Frontal cortex (tissue), 4 donors: ENCODE measurements at places on chromosomes 12 and 14.
A peak's percentile ranks its signal among the peaks of the same experiment; 100 is the strongest.

DNA sequence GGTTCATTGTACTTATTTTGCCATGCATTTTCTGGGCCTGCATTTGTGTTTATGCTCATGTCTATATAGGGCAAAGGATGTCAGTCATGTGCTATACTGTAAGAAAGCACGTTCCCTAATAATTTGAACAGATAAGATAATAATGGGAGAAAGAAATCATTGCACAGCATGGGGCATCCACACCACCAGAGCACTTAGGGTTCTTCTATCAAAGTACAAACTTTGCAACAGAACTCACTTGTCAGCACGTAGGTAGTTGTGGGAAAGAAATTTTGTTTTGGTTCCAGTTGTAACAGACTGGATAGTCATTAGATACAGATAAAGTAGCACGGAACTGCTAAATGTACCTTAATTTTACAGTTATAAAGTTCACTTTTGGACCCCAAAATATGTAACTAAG is 10.1 kb downstream of the PPP1CC start:
- DNase-seq, result no peak

DNA sequence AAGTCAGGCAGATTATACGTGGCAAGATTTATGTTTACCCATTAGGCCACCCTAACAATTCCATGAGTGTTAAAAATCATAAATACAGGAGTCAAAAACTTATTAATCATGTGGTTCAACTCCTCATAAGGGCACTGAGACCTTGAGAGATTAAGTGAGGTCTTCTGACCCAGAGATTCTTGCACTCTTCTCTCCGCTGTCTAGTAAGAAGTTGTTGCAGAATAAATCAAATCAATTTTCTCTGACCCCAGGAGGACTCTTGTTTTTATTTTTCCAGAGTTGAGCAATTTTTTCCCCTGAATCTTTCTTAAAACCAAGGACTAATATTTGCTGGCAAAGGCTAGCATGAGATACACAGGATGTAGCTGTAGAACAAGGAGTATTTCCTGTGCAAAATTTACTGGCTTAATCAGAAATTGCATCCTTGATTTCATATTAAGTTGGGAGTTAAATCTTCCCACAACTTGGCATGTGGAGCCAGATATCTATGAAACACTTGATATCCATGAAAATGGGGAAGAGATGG is 90.9 kb upstream of the PTHLH start:
- no peak for DNase-seq

- DNase-seq, result no peak
Observed at GRCh38 chr14:77098529-77099353, 683 bp downstream of the CIPC start.

DNA sequence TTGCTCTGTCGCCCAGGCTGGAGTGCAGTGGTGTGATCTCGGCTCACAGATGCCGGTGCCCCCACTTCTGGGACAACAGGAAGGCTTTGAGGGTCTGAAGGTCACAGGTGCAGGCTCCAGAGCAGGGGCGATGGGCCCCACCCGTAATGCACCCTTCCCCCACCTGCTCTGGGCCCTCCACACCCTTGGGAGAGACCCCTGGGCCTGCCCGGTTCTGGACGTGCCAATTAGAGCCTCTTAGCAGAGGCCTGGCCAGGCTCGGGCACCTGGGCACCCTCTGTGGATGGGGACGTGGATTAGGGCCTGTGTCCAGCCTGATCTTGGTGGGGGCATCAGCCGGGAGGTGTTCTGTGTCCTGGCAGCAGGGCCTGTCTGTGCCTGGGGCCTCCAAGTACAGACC is 62.2 kb downstream of the KIF26A start:
- no peak for DNase-seq

GRCh38 chr12:131800594-131801135 is 27.5 kb upstream of the MMP17 start:
- no peak for DNase-seq

GRCh38 chr12:15575671-15576541 is 213.3 kb downstream of the EPS8 start:
- no peak for DNase-seq

DNA sequence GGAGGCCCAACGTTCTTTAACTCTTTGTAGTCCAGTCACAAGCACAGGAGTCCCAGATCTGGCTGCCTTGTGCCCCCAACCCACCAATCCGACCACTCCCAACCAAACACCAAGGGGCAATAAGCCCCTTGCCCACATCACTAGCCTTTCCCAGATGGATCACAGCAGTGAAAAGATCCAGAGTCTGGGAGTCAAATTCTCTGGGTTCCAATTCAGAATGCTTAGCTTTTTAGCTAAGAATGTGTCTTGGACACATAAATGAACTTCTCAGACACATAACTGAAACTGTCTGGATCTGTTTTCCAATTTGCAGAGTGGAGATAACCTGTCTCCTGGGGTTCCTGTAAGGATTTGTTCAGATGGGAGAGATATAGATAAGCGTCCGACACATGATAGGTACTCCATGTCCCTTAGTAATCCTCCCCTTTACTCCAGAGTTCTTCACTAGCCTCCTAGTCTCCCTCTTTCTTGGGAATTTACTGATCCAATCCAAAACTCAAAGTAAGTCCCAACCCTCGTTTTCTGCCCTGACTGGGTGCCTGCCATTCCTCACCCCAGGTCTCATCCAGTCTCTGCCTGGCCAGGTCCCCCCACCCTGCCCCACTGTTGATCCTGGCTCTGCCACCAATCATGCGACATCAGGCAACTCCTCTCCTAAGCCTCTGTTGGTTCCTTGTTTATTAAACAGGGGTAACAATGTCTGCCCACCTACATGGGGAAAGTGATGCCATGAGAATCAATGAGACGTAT is 439 bp upstream of the TNFRSF1A start:
- no peak for DNase-seq

DNA sequence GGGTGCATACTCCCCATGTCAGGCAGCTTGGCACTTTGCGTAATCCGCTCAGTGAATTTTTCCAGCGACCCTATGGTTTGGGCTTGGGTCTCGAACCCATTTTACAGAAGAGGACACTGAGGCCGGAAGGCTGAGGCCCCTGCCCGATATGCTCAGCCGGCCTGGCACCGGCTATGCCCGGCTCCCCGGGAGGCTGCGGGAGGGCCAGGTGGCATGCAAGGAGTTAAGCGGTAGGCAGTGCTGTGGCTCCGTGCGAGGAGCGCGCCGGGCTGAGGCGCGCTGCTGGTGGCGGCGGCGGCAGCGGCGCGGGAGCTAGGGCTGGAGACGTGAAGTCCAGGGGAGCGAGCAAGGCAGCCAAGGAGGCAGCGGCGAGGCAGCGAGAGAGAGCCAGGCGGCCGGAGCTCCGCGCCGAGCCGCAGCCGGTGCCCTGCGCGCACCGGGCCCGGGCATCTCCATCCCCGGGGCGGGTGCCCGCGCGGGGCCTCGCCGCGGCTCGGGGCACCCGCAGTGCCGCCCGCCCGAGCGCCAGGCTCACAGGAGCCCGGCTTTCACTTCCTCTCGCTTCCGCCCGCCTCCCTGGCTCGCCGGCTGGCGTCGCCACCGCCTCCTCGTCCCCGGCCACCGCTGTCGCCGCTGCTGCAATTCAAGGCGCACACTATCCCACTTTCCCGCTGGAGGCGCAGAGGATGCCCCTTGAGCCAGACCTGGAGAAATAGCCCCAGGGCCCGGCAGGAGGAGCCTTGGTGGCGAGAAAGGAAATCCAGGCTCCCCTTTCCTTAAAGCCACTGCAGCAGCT is at the start of gene WSCD2:
Gene WSCD2 (plus strand): TSS at position 272 of the 796 bp plus-strand sequence. CDS start 66,545 bp downstream, outside the sequence.
- peak; percentile 47 for DNase-seq

DNA sequence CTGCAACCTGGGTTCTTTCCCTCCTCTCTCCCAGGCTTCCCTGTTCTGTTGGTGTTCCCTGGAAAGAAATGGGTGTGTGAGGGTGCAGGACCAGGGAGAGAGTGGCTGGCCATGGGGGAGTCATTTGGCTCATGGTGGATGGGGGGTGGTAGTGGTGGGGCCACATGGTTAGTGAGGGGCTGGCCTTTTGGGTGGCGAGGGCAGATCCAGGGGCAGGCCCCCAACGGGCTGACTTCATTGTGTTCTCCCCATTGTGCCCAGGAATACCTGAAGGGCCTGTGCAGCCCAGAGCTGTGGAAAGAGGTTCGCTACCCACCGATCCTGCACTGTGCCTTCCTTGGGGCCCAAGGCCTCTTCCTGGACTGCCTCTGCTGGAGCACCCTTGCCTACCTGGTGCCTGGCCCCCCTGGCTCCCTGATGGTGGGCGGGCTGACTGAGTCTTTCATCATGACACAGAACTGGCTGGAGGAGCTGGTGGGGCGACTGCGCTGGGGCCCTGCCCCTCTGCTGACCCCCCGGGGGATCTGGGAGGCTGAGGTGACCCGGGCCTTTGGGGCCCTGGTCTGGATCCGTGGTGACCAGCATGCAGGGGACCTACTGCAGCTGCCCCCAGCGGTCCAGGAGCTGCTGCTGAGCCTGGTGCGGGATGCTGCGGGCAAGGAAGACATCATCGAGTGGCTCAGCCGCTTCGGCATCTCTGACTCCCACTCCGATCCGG is 9.0 kb downstream of the NYNRIN start:
- DNase-seq, result no peak

DNA sequence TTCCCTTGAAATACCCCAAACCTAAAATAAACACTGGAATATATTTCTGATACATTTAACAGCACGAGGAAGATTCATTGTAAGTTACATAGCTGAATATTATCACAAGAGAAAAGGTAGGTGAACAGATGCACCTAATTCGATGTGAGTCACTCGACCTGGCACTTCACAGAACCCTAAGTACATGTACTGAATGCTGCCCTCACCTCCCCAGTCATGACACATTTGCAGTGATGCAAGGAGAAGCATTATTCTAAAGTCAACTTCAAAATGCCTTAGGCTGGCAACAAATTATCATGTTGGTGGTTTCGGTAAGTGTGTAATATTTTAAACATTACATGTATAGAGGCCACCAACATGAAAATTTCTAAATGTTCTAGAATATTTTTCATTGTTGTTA is 35.2 kb upstream of the TMTC2 start:
- DNase-seq, result no peak

DNA sequence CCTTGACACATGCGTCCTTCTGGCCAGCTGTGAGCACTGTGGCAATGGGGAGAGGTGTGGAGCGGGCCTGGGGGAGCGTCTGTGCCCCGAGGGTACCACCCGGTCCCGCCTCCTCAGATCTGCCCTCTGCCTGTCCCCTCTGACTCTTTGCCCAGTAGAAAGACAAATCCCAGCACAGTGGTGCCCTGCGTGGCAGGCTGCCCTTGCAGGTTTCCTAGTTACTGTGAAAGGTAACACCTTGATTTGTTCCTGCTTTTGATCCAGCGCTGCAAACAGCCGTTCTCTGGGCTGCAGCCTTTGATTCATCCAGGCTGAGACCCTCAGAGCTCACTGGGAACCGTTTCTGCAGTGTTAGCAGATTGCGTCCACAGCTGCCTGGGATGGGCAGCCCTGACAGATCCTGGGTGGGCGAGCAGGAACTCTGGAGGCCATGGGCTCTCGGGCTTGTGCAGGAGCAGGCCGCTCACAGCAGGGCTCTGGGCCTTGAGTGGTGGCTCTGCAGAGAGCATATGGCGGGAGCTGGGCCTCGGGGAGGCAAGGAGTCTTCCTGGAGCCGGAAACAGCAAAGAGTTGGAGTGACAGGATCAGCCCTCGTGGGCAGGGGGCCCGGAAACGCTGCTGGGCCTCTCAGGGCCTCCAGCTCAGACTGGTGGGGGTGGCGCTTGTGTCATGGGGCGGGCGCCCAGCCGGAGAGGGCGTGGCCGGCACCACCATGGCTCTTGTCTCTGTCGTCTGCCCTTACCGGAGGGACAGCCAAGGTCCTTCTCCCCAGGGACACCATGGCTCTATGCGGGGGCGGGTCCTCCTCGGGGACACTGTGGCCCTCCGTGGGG is 16.6 kb downstream of the FBRSL1 start:
- DNase-seq, result peak; percentile 83

- no peak for DNase-seq
Observed at GRCh38 chr12:4289231-4289878, 15.8 kb downstream of the CCND2 start.

- DNase-seq, result no peak
Observed at GRCh38 chr12:19800884-19801283, 361.6 kb downstream of the AEBP2 start.

DNA sequence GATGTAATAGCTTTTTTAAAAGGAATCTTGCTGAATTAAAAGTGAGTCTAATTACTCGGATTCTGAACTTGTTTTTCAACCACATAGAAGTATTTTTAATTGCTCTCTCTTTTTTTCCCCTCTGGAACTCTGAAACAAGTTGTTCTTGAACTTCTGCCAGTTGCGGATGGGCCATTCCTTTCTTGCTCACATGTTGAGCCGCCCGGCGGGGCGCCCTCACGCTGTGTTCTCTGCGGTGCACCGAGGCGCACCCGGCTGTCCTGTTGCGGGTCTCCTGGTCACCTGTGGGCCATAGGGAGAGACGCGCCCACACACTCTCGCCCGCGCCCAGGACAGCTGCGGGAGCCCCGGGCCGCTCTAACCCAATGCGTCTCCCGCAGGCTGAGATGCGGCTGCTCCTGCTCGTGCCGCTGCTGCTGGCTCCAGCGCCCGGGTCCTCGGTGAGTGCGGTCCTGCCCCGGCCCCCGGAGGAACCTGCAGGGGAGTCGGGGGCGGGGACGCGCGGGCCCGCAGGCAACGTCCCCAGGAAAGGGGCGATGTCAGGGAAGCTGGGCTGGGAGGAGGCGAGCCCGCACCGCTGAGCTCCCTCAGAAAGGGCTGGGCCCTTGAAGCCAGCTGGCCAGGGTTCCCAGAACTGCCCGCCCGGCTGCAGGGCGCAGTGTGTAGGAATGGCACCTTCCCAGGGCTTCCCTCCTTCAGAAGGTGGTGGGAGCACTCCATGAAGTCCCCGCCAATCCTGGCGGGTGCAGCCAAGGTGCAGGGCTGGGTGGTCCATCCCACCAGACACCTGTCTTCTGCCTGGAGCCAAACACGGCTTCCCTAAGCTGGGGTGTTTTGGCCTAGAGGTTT is 2.3 kb downstream of the PAPLN start:
- peak; percentile 48 for DNase-seq

- DNase-seq, result no peak
Observed at GRCh38 chr14:54730156-54730961, 163.4 kb downstream of the SAMD4A start.

DNA sequence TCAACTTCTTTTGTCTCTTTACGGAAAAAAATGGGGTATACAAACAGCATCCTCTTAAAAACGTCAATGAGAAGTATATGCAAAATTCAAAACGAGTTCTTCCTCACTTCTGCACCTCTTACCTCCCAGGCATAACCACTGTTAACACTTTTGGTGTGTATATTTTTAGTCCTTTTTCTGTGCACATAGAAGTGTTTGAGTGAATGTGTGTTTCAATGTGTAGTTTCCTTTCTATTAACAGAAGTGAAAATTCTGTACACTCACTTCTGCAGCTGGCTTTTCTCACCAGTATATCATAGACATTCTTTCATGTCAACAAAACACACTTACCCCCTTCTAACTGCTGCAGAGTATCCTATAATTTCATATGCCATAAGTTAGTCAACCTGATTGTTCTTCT is 5.4 kb downstream of the UBR7 start:
- DNase-seq, result no peak

GRCh38 chr14:72961579-72962335 is 35.5 kb downstream of the DCAF4 start:
- DNase-seq, result no peak
